Stimulated activated CD8-positive, alpha-beta memory T cell treated with anti-CD3 and anti-CD28 coated beads, Interleukin-12 subunit alpha, Interleukin-12 subunit beta, amount 100 ng/mL, for 4 hours (primary cell): ENCODE measurements at places on chromosomes 11 and 22.

GRCh38 chr11:134266440-134266839, 9.7 kb upstream of the GLB1L3 start:
- DNase-seq, result no peak

GRCh38 chr11:45280449-45280848, 5.7 kb downstream of the SYT13 start:
- DNase-seq, result no peak

GRCh38 chr11:12087075-12088004, 23.1 kb upstream of the MICAL2 start:
- no peak for DNase-seq

- DNase-seq, result no peak
Measured at GRCh38 chr11:34351687-34352469, 5.9 kb downstream of the ABTB2 start.

DNA sequence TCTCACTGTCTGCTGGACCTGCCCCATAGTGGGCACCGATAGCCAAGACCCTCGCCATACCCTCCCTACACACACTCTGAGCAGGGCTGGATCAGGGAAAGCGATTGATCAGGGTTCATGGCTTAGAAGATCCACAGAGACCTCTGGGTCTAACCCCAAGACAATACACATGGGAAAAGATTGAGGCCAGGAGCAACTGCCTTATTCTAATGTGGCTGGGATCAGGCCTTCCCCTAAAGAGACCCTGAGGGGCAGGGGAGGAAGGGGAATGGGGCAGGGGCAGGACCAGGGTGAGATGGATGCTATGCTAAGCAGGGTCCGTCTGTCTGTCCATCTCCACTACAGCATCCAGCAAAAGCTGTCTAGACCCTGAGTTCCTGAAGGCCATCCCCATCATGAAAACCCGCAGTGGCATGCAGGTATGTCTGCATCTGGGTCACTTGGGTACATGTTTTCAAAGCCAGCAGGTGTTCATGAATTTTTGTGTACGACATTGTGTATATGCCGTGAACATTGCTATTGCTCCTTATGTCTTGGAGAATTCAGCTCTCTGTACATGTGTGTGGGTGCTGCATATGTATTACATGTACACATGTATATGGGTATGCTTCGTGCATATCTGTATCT, 15.3 kb upstream of the RELT start:
- DNase-seq, result no peak

DNA sequence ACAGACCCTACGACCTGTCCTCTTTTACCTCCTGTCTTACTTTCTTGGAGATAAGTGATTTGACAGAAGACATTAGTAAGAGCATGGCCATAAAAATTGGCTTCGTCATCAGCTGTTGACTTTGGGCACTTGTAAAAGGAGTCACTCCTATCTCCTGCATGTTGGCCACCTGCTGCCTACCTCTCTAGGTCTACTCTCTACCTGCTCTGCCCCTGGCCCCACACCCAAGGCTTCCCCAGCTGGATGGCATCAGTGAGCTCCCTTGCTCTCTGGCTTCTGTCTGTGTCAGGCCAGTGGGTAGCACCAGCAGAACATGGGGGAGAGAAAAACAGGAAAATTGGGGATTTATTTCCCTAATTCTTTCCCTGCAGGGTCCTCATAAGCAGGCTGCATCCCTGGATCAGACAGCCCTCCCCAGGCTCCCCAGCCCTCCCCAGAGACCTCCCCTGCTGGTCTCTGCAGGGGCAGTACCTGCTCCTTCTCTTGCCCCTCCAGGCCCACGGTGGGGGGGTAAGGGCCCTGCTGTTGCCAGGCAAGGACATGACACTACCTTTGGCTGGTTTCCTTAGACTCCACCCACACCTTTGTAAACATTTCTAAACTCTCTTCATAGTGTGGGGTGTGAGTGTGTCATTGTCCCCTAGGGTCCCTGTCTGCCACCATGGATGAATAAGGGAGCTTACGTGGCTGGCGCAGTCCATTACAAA, 157.0 kb upstream of the NECTIN1 start:
- no peak for DNase-seq

DNA sequence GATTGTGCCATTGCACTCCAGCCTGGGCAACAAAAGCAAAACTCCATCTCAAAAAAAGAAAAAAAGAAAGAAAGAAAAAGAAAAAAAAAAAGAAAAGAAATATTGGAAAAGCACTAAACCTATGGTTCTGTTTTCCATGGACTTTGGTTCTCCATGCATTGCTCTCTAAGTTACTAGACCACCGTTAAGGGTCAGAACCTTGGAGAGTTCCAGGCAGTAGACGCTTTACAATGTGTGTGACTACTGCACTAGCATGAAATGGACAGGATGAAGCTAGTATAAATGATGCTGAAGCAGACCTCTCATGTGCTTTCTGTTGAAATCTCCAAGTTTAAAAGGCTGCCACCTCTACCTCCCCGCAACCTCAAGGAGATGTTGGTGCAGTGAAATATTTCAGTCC, 63.5 kb downstream of the SIK2 start:
- DNase-seq, result no peak

- no peak for DNase-seq
Measured at GRCh38 chr11:92128026-92128425, 96.6 kb upstream of the FAT3 start.

DNA sequence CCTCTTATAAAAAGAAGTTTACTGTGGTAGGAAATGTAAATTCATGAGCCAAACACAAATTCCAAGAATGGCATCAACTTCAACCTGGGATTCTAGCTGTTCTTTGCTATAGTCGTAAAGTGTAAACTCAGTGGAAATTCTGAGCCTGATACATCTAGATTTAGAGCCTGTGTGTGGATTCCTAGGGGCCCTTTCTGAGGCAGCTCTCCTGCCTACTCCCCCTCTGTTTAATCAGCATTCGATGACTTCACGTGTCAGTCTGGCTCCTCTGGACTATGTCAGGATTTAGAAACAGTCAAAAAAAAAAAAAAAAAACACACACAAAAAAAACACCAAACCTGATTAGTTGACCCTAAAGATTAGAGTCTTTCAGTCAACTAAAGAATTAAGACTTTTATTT, 93.1 kb upstream of the SC5D start:
- DNase-seq, result no peak

DNA sequence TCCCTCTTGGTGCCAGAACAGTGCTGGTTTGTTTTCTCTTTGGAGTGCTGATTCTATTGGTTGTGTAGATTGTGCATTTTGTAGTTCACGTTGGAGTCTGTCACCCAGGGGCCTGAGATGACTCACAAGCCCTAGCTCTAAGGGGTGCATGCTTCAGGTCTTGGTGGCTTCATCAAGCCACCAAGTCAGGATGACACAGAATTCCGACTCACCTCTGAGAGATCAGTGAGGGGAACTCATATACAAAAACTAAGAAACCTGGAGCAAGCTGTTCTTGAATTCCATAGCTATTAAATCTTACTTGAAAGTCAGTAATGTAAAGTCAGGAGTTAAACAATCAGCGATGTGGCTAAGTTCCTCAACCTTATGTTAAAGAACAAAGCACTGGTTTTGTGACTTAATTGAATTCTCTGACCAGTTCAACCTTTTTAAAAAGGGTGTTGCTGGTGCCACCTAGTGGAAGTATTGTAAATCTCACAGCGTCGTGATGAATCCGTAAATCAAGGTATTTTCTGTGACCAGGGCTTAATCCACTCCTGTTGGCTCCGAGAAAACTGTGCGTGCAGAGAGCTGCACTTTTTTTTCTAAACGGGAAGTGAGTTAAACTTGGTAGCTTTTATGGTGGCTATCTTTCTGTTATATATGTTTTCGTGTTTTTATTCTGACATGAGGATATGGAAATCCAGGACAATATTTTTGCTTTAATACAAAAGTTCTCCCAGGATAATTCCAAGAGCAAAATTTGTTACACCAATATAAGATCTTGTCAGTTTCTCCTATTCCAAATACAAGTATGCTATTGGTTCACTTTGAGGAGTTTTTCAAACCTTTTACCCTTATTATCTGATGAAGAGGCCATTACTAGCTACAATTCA, 14.6 kb downstream of the MMP13 start:
- DNase-seq, result no peak

DNA sequence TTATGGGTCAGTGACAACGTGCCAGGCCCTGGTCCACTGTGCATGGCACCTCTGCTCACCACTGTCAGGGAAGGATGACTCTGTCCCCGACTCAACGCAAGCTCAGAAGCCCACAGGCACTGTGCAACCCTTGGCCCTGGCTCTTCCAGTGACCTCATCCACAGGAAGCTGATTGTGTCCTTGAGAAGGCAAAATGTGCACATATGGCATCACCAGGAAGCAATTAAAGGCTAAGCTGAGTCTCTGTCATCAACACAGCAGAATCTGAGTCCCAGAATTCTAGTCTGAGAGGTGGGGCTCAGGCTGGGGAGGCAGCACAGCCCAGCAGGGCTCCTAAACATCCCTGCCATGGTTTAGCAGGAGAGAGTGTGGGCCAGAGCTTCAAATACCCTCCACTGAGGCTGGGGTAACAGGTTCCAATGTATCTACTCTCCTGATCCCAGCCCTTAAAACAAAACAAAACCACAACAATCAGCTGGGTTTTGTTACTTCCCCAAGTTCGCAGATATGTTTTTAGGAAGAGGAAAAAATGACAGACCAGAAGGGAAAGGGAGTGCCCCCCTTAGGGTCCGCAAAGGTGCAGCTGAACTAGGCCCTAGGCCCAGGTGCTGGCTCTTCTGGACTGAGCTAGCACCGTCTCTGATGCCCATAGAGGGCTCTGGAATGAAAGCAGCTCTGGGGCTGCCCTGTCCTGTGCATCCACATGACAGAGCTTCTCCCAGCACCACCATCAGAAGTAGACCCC, 33.5 kb upstream of the GNAZ start:
- DNase-seq, result no peak

DNA sequence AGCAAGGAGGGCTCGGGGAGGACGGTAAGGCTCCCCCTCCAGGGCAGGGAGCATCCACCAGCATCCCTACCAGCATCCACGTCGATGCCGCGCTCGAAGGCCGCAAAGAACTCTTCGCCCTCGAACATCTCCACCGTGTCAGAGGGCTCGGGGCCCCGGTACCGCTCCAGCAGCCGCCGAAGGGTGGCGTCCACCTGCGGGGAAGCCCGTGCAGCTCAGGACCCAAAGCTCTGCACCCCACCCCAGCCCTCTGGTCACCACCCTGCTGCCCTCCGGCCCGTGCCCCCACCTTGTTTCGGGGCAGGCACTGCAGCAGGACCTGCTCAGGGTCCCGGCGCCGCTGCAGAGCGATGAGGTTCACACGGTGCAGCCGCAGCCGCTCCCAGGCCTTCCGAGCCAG, 2.4 kb upstream of the SLC25A22 start:
- no peak for DNase-seq

DNA sequence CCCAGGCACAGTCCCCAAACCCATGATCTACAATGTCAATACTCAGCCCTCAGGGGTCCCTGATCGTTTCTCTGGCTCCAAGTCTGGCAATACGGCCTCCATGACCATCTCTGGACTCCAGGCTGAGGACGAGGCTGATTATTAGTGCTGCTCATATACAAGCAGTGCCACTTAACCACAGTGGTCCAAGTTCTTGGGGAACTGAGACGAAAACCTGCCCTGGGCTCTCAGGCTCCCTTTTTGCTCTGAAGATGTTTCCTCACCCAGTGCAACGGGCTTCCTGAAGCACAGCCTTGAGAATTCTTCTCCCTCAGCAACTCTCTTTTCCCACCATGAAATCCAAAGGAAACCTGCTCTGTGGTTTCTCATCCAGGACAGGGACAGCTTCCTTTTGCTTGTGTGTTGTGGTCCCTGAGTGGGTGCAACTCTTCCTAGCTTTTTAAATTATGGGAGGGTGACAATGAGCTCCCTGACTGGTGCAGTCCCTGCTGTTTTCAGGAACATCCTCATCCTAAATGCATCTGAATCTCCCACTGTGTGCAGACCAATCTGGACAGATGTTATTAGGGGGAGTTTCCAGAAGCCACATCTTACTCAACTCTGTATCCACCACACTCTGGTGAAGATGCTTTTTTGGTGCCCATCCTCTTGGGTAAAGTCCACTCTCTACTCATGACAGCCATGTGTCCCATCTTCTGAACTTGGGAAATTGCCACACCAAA, 30.6 kb upstream of the IGLL5 start:
- no peak for DNase-seq
